ENCODE measurements at places on chromosomes 12 and 14.
A peak's percentile ranks its signal among the peaks of the same experiment; 100 is the strongest.

- ATAC-seq = peak; percentile 96
Observed at GRCh38 chr12:93742110-93742934, 65.1 kb downstream of the CRADD start.

DNA sequence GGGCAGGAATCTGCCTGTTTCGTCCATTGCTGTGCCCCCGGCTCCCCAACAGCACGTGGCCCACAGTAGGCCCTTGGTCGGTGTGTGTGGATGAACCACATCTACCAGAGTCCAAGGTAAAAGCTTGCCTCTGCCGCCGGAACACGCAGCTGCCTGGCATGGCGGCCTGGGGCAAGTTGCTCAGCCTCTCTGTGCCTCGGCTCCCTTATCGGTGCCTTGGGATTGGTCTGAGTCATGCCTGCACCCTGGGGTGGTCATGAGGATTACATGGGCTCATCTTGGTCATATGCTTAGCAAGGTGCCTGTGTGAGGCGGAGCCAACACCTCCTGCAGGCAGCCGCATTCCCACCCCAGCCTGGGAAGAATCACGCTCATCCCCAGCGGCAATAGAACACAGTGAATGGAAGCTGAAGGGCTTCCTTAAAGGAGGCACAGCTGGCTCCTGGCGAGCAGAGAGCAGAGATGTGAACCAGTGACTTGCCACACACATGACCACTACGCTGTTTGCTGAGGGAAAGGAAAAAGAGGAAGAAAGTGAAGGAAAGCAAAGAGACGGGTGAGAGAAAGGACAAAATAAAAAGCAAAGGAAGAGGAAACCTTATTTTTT lies 5.5 kb upstream of the SCARB1 start:
- ATAC-seq = peak; percentile 18

GRCh38 chr14:34605461-34605860 lies 24.5 kb downstream of the SNX6 start:
- ATAC-seq = no peak

DNA sequence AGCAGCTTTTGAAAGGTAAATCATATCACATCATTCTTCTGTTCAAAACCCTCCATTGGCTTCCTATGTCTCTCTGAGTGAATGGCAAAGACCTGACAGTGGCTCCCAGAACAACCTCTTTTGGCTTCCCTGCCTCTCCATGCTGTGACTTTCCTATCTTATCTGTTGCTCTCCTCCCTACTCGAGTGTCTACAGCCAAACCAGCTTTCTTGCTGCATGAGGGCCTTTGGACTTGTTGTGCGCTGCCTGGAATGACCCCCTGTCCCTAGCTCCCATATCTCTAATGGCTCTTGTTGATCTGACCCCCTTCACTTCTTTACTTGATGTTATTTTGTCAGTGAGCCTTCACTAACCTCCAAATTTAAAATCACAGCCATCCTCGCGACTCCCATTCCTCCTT lies 2.5 kb downstream of the SYNE2 start:
- ATAC-seq = no peak

- ATAC-seq = no peak
Observed at GRCh38 chr12:1552171-1552570, 42.2 kb downstream of the FBXL14 start.

DNA sequence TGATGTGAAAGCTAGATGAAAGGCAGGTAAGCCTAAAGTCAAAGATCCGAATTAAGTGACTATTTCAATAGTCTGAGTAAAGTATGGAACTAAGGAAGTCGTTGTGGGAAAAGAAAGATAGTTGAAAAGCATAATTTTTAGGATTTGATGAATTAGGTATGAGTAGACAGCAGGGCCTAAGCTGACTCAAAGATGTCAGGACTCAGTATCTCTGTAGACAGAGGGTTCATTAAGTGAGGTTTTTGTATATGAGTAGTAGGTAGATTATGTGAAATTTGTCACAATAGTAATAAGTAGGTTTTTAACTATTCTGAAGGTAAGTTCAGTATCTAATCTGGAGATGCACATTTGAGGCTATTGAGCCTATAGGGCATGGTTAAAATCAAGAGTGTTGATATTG lies 196.4 kb downstream of the RASSF9 start:
- ATAC-seq = no peak

DNA sequence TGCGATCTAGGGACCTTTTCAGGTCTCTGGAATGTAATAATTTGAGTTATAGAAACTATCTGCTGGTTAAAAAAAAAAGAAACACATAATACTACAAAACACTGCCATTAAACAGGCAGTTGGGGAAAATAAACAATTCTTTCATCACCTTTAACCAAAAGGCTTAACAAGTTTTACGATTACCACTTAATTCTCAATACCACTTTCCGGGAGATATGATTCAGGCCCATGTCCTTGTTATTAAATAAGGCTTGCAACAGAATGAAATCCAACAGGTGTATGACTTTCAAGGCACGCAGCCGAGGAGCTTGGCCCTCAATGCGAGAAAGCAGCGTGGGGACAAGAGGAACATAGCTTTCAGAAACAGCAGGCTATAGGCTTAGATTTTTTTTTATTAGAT lies 5.6 kb upstream of the GLRX5 start:
- ATAC-seq = no peak

GRCh38 chr14:76887191-76887590 lies 61.0 kb downstream of the LRRC74A start:
- ATAC-seq = no peak

DNA sequence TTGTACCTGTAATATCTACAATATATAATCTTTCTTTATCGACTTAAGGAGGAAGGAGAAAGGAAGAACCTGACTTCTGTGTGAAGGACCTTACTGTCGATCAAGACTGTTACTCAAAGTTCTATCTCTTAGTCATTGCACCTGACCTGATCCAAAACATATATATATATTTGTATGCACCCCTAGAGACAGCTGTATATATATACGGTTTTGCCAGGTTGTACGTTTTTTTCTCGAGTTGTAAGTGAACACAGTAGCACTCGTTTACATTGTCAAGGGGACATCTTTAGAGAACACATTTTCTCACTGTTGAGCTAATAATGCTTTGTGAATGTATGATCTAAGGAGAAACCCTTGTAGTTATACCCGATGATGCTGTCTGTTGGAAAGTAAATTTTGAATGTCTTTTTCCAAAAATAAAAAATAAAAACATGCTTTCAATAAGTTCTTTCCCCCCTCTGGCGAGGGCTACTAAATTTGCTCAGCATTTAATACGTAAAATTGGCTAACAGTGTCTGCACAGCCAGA lies 536 bp upstream of the SLC35E3 start:
- ATAC-seq = no peak

DNA sequence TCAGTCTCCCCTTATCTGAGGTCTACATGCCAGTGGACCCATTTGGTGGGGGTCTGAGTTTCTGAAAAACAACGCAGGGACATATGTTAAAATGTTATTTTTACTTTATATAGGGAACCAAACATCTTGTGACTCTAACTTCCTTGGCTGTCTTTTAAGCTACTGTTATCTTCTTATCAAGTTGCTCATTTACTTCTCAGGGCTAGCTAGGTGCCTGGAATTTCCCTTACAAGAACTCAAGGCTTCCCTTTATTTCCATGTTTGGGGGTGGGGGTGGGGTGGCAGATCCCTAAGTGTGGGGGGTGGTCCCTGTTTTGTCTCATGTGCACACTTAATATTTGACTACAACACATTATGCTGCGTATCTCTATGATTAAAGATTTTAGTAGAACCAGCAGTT lies 31.6 kb downstream of the PPP1R36 start:
- no peak for ATAC-seq

DNA sequence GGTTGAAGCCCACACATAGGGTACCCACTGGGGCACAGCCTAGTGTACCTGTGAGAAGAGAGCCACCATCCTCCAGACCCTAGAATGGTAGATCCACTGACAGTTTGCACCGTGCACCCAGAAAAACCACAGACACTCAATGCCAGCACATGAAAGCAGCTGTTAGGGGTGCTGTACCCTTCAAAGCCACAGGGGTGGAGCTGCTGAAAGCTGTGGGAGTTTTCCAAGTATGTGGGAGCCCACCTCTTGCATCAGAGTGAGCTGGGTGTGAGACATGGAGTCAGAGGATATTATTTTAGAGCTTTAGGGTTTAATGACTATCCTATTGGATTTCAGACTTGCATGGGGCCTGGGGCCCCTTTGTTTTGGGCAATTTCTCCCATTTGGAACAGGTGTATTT lies 30.5 kb downstream of the TSPAN19 start:
- no peak for ATAC-seq

- peak; percentile 67 for ATAC-seq
Observed at GRCh38 chr12:91991399-91992187, 154.1 kb downstream of the BTG1 start.

DNA sequence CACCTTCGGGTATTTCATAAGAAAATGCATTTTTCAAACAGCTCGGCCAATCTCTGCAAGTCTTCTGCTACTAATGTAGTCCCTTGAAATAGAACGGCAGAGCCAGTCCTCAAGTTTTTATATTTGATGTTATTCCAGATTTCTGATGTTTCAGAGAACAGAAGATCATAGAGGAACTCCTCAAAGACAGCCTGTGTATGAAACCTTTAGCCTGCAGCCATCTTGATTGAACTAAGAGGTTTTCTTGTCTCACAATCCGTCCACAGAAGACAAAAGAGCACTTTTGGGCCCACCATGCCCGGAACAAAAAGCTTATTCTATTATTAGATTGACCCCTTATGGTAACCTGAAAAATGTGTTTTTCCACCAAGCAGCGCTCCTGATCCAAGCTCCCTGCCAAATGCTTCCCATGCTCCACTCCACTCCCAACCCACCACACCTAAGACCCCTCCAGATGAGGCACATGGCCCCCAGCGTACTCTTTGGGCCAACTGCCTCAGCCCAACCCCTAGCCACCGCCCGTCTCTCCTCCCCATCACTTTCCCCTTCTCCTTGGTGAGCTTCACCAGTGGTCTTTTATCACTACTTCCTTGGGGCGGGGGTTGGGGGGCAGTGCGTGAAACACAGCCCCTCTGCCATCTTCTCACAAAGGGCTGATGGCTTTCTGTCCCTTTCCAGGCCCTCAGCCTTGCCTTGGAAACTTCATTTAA lies 175.8 kb downstream of the CALM1 start:
- no peak for ATAC-seq

DNA sequence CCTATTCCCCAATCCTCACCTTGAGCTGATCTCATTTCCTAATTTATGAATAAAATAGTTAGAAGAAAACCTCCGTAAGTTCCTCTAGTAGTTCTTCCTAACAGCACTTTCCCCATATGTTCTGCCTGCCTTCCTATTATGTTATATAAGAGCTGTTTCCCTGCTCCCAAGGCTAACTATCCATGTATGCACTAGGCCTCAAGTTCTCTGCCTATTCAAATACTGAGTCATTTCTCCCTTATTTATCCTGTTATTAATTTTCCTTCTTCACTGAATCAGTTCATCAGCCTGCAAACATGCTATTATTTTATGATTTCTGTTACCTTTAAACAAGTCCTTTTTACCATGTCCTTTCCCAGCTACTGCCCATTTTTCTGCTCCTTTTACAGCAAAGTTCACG lies 164.1 kb downstream of the EPS8 start:
- ATAC-seq = no peak

GRCh38 chr12:49346659-49347310 lies at the start of gene DNAJC22:
DNAJC22 (plus strand) TSS chr12:49346888; CDS start chr12:49348873, 1,985 bp downstream.
- no peak for ATAC-seq
